ENCODE measurements at places on chromosomes 11 and 22.

DNA sequence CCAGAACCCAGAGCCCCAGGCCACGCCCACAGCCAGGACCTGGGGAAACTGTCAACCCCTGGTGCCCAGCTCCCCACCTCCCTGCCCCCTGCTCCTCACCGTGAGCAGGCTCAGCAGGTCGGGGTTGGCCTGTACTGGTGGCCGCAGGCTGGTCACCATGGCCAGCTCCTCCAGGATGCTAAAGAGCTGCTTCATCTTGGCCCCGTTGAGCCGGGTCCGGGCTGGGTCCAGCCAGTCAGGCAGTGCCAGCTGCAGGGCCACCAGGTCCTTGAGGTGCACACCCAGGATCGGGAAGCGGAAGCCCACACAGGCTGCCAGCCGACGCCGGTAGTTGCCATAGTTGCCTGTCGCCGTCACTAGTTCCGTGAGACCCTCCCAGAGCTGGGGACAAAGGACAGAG lies 7.3 kb downstream of the RASGRP2 start:
- DNase-seq, result no peak

- no peak for DNase-seq
Measured at GRCh38 chr11:34633640-34633989, 12.7 kb downstream of the EHF start.

DNA sequence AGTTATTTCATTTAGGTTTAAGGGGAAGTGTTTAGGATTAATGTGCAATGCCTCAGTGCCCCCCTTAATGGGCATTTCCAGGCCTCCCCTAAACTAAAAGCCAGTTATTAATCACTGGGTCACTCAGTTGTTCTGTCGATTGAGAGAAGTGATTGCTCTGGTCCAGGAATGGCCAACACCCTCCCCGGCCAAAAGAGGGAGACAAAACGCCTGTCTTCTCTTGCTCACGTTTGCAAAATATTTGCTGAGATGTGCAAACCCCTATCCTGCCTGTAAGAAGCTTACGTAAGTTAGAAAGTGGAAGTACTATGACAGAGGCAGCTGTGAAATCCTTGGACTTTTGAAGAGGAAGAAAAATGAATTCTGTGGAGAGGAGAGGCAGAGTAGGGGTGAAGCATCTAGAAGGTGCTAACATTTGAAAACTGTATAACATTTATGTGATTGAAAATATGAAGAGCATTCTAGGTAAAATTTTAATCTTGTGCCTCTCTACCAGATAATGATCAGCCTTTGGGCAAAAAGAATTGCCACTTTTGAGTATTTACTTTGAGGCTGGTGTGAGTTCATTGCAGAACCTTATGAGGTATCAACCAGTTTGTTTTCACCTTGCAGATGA lies 37.7 kb downstream of the NTM start:
- DNase-seq, result no peak

DNA sequence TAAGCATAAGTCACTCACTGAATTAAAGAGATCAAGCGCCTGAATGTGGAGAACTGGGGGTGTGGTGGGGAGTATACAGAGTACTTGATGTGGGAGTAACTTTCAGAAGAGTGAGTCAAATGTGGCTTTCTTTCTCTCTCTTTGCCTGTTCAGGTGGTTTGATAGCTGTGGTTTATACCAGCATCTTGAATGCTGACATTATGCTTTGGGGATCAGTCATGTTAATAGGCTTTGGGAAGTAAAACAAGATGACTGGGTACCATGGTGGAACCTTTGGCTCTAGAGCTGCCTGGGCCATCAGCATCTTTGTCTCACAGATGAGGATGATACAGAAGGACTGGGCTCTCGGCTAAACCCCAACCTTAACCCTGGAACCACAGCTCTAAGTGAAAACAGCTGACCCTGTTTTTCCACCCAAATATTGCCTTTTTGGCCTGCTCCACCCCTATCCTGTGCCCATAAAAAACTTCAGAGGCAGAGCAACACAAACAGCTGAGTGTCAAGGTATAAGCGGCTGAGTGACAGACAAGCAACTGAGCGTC lies 58.2 kb upstream of the GNAZ start:
- DNase-seq, result no peak

- DNase-seq, result no peak
Measured at GRCh38 chr11:17693531-17693930, 25.8 kb upstream of the MYOD1 start.

DNA sequence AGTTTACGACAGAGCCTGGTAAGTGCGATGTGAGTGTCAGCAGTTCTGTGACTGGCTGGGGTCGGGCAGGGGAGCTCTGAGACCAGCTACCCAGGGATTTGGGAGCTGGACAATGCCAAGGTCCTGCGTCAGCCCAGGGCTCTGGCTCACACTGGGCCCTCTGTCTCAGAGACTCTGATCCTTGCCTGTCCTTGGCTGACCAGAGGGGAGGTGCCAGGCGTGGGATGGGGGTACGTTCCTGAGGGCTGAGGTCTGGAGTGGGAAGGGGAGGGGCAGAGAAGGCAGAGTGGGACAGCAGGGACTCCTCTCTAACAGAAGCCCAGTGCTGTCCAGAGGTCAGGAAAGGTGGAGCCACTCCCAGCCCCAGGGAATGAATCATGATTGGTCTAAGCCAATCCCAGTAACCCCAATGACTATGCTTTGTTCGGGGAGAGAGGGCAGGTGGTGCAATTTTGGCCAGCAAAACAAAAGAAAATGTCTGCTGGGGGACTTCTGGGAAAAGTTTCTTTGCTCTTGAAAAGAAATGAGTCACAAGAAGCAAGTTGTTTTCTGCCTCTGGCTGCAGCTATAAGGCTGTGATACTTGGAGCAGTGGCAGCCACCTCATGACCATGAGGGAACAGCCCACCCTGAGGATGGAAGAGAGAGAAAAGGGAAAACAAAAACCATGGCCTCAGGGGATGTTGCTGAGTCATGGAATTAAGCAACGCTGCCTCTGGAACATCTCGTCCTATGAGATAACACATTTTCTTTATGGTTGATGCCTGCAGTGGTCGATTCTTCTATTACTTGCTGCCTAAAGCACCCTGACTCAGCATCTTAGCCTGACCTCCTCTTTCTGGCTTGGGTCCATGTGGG lies 108.3 kb downstream of the CHST1 start:
- DNase-seq, result no peak

DNA sequence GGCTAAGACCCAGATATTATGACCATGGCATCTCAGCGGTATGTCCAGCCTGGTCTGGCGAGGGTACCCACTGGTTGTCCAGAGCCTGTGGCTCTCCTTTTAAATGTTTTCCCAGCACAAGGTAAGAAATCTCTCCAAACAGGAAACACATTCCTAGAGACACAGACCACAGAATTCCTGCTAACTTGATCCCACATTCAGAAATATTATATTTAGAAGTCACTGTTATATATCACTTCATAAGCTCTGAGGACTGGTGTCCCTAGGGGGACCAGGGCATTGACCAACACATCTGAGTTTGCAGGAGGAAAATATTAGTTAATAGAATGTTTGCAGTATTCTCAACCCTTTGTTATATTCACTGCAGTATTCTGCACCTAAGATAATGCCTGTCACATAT lies 23.1 kb downstream of the TMPRSS13 start:
- DNase-seq, result no peak

DNA sequence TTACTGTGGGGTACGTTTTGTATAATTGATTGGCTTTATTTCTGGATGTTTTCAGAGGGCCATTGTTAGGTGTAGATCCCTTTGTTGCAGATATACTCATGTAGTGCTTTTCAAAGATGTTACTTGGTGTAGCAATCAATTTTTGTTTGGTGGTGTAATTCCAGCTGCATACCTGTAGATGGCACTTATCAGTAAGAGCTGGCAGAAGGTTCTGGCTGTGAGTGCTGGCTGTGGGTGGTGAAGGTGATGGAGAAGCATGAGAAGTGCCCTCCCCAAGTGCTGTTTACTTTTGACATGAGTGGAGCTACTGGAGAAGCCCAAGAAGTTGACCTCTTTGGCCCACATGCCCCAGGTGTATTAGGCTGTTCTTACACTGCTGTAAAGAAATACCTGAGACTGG lies 1074.9 kb downstream of the FAM181B start:
- DNase-seq, result peak; percentile 0

- DNase-seq, result no peak
Measured at GRCh38 chr22:19764636-19765476, 4.3 kb downstream of the TBX1 start.

DNA sequence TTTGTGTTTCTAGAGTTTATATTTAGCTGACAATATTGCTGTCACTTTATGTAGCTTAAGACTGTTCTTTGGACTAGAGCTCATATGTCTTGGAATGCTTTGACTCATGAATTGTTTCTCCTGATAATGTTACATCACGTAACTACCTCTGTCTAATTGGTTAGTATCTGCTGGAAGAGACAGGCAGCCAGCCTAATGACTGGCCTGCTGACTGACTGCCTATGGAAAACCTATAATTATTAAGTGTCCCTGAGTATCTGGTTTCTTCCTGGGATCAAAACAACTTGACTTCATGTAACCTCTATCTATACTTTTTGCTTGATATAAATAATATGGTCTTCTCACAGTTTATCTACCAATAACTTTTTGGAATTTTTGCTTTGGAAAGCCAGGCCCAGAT lies 9.4 kb downstream of the SOX6 start:
- no peak for DNase-seq

DNA sequence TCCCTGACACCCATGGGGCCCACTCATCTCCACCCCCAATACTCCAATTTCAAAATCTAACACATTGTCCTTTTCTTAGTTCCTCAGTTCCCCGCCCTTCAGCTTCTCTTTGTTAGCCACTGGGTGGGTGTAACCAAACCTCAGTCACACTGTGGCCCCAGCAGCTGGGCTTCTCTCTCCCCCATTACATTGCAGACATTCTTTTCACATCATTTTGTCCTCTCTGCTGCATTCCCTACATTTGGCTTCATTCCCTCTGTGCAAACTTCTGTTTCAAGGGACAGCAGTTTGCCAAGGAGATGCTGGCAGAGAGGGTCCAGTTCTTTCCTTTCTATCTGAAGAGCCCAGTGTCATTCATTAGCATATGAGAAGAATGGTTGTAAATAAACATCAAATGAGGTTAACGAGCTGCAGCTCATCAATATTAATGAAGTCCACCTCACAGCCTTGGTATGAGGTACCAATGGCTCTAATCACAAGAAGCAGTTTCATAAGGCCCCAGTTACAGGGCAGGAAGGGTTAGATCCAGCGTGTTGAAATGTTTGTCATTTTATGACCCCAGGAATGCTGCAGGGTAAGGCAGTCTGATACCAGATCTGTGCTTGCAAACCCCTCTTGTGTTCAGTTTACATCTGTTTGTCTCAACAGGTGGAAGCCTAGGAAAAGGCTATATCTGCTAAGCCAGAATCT lies 72.3 kb downstream of the ARFGAP2 start:
- no peak for DNase-seq

DNA sequence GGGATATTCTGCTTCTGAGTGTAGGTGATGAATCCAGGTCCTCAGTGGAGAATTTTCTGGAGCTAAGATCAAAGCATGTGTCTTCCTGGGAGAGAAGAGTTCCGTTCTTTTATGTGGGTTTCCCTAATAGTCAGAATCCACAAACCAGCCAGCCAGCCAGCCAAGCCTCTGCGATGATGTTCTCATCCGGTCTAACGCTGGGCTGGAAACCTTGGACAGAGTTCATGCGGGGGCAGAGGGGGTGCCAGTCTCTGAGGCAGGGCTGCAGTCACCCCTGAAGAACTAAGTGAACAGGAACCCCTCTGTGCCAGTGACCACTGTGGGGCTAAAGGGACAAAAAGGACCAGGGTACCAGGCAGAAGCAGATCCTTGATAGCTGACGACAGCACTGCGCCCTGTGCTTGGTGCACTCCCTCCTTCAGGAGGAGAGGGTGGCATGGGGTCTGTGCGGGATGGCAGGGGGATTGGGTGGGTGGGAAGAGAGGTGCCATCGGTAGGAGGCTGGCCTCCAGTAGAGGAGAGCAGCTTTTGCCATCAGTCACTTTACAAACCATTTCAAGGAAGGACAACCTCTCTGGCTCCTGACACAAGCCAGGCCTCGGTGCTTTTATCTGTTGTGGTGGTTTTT lies 27.1 kb downstream of the ADAMTS15 start:
- DNase-seq, result no peak

- DNase-seq, result no peak
Measured at GRCh38 chr11:73578592-73579185, 19.2 kb downstream of the FAM168A start.

DNA sequence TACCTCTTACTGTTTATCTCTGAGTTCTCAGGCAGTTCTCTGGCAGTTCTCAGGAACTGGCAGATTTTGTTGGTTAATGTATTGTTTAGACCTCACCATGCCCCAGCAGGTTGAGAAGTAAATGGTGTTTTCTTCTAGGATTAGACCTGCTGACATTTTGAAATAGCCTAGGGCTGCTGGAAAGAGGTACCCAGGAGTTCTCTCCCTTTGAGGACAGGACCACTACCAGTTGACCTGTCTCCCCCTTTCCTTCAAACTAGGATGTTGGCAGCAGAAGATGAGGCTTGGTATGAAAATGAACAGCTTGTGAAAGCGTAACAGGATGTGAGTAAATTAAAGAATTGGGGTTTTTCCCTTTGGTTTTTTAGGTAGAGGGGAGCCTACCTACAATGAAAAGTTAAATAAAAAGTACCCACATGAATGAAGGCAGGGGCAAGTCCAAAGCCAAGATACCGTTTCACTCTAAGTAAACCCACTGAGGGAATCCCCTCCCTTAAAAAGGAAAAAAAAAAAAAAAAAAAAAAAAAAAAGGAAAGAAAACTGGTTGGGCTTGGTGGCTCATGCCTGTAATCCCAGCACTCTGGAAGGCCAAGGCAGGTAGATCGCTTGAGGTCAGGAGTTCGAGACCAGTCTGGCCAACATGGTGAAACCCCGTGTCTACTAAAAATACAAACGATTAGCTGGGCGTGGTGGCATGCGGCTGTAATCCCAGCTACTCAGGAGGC lies 96.2 kb downstream of the PDHX start:
- no peak for DNase-seq

- no peak for DNase-seq
Measured at GRCh38 chr22:35742342-35743100, 24.8 kb downstream of the APOL5 start.

- DNase-seq, result no peak
Measured at GRCh38 chr11:66680966-66681645, 3.4 kb upstream of the RBM4B start.

DNA sequence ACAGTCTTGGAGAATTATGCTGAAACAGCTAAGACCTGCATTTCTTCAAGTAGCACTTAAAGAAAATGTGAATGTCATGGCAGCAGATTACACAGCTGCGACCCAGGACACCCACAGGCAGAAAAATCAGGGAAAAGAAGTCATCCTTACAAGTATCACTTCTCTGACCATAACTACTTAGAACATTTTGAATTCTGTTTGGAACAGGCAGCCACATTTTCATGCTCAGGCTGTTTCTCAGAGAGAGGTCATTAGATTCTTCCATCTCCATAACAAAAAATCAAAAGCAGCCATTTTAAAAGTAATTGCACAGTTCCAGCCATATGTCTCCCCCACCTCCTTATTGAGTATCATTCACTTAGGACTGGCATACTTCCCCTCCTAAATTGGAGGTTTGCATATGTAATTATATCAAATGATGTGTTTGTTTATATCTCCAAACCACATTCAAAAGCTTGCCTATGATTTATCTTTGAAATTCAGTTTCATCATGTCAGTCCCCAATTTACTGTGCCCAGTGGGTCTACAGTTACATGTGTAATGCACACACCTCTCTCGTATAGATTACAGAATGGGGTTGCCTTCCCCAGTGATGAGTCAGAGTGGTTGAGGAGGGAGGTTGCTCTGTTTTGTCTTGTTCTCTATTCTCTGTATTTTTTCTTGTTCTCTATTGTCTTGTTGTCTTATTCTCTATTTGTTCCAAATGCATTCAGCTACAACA lies 276.5 kb upstream of the MTNR1B start:
- DNase-seq, result no peak

GRCh38 chr11:13140028-13140870 lies 131.1 kb downstream of the RASSF10 start:
- no peak for DNase-seq
